Stimulated activated CD4-positive, alpha-beta T cell treated with anti-CD3 and anti-CD28 coated beads, Interleukin-4, amount 100 ng/mL, for 24 hours (primary cell): ENCODE measurements at places on chromosomes 2 and 18.

DNA sequence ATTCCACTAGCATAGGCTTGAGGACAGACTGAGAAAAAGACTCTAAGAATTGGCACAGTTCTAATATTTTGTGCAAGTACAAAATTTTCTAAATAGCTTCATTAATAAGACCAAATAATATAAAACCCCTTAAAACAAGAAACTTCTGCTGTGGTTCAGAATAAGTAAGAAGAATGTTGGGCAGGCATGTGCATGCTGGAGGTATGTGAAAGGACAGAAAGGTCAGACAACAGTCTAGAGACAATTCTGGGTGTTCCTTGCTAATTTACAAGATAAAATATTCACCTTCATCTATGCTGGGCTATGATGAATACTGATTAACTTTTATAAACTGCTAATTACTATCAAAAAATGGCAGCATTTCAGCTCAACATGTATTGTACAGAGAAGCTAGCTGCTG is 14.9 kb downstream of the CEBPZOS start:
- DNase-seq, result no peak

DNA sequence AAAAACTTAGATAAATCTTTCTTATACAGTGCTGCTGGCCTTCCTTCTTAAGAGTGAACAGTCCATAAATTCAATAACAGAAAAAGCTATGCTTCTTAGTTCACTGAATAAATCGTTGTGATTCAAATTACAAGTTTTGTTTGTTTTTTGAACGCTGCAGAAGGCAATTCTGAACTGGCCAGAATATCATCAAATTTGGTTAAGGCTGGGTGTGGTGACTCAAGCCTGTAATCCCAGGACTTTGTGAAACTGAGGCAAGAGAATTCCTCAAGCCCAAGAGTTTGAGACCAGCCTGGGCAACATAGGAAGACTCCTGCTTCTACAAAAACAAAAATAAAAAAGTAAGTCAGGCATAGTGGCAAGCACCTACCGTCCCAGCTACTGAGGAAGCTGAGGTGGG is 111.2 kb upstream of the SLC39A10 start:
- no peak for DNase-seq

- DNase-seq, result no peak
Measured at GRCh38 chr2:68827666-68828065, 43.5 kb downstream of the BMP10 start.

DNA sequence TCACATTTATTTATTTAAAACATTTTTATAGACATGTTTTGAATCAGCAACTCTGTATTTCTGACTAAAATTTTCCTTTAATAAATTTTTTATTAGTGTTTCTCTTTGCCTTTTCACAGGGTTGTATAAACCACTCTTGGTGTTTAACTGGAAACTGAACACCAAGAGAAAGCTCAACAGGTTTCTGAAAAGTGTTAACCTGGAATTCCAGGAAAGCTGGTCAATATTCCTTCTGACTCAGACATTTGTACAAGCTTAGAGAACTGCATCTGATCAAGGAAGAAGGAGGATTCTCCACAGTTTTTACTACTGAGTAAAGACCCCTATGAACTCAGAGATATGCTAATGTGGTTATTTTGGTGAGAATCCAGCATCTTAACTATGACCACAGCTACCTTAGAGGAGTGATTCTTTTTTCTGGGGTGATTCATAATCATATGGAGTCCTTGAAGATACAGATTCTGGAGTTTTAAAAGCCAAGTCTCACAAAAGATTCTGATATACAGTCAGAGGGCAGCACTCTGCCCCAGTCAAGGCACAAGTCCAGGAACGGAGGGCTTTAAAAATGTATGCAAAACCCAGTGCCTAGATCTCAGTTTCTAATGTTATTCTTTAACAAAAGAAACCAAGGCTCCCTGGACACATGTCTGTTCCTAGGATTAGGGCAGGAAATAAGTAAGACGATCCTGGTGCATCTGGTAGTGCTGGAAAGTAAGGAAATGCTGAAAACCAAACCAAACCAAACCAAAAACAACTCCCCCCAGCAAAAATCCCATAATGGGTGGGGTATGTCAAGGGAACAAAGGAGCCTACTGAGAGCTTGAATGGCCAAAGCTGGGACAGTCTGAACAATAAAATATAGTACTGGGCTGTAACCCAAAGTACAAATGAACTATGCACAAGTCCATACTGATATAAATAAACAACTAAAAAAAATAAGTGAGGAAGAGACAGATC is 85.1 kb upstream of the FZD5 start:
- DNase-seq, result no peak

- no peak for DNase-seq
Measured at GRCh38 chr2:110881908-110882307, 149.5 kb downstream of the ACOXL start.

DNA sequence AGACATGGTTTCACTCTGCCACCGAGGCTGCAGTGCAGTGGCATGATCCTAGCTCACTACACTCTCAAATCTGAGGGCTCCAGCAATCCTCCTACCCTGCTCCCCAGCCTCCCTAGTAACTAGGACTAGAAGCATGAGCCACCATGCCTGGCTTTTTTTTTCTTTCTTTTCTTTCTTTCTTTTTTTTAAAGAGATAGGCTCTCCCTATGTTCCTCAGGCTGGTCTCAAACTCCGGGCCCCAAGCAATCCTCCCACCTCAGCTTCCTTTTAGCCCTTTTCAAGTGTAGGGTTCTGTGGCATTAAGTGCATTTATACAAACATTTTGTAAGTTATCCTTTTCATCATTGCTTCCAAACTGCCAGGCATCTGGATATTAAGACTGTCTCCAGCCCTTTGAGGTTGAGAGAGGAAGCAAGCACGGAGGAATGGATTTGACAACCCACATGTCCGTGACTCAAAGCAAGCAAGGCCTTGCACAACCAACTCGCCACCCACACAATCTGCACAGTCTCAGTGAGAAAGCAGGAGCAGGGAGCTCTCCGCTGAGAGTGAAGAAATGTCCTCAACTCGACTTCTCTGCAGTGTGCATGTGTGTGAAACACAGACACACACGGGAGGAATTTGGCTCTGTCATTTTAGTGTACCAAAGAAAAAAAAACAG is 65.6 kb downstream of the ATP8B1 start:
- no peak for DNase-seq

- no peak for DNase-seq
Measured at GRCh38 chr2:174931724-174932123, 73.5 kb downstream of the CHN1 start.

DNA sequence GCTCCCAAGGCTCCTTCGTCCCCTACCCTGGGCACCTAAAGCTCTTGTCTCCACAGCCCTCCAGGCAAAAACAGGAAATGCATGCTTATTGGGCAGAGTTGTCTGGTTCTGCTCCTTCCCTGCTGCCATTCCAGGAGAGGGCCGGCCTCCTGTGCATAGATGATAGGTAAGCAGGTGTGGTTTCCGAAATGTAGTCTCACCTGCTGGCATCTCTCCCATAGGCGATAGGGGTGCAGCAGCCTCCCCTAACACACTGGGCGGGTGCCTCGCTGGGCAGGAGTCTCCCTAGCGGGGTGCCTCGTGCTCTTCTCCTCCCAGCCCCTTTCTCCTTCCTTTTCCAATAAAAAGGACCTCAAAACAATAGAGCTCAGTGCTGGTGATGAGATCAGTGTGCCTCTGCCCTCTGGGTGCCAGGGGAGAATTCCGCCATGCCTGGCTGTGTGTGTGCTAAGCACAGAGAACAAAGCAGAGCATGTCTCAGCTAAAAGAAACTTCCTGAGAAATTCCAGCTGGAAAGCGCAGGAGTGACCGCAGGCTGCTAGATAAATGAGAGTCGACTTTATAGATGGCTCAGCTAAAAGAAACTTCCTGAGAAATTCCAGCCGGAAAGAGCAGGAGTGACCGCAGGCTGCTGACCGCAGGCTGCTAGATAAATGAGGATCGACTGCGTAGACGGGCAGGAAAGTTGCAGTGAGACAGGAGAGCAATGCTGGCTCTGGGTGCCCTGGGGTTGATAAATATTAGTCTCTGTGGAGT is 11.3 kb upstream of the PXDN start:
- no peak for DNase-seq

DNA sequence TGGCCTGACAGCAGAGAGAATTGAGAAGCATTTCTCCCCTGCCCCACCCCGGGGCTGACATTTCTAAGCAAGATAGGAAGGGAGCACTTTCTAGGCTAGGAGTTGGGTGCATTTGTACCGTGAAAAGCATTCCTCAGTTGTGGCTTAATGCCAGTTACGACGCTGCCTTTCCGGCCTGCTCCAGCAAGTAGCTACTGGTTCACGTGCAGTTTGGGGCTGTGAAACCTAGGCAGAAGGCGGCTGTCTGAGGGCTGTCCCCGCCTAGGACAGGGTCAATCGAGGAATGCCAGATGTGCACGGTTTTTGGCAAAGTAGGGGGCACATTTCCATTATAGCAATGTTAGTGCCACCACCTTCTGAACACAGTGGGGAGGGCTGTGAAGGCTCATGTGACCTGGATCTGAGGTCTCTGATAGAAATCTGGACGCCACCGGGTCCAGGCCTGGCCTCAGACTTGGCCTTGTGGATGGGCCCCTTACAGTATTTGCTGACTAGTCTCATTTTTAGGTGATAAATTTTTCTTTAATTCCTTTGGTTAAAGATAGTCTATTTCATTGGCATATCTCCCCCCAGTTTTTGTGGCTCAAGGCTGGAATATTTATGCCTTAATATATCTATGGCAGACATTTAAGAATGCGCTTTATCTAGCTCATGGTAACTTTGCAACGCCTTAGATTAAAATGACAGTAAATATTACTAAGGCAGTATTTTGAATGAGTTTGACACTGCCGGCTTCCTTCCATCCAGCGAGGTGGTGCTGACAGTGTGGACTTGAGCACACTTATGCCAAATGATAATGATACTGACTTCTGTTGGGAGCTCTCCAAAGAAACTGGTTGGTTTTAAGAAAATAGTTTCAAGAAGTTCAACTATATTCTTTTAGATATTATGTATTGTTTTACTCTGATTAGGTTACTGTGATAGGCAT is 78.7 kb downstream of the LPIN1 start:
- DNase-seq, result no peak

- no peak for DNase-seq
Measured at GRCh38 chr2:109218087-109218791, 89.2 kb downstream of the SH3RF3 start.

DNA sequence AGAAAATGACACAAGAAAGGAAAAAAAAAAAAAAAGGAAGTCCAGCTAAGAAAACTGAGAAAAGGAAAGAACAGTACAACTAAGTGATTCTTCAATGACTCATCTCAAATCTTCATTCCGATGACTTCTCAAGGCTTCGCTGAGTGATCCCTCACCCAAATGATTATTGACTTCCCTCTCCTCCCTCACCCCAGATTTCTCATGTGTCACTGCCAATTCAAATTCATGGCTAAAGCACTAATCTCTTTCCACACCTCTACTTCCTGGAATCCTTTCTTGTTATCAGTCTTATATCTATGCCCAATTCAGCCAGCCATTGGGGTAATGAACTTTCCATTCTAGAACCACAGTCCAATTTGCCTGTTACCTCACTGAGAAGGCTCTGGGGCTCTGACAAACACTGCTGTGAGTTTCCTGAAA is 7.2 kb upstream of the ABCB11 start:
- no peak for DNase-seq

DNA sequence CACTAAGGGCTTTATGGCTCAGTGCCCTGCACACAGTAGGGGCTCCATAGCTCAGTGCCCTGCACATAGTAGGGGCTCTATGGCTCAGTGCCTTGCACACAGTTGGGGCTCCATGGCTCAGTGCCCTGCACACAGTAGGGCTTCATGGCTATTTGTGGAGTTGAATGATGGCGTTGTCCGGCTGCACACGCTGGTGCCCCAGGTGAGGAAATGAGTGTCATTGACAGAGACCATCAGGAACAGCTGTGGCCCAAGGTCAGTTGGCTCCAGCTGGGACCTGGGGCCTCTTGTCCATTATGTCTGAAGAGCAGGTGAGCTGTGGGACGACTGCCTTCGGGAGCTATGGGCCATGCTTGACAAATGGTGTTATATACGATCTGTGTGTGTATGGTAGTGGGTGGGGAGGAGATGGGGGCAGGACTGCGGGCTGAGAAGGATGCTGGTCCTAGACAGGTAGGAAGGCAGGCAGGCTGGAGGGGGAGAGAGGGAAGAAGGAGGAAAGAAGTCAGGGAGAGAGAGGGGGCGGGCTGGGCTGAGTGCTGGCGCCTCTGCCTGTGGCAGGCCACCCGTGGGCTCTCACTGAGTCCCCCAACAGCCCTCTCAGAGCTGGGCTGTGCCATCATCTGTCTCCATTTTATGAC is 130.6 kb downstream of the CLIP4 start:
- DNase-seq, result no peak

- DNase-seq, result no peak
Measured at GRCh38 chr18:3319894-3320454, 58.0 kb downstream of the MYL12B start.

DNA sequence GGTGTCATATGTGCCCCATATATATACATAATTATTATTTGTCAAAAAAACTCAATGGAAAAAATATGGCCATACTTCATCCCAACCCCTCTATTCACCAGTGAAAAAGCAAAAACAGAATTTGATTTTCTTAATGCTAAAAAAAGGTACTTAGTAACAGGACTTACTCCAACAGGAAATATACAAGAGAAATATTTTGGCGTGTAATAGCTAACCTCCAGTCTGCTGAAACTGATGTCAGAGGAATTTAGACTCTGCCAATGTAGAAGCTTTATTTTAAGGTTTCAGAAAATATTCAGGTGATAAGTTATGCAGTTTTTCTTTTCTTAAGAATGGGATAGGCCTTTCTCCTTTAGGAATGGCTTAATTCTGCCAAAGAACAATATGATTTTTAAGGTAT is 72.6 kb downstream of the TMEFF2 start:
- DNase-seq, result no peak

DNA sequence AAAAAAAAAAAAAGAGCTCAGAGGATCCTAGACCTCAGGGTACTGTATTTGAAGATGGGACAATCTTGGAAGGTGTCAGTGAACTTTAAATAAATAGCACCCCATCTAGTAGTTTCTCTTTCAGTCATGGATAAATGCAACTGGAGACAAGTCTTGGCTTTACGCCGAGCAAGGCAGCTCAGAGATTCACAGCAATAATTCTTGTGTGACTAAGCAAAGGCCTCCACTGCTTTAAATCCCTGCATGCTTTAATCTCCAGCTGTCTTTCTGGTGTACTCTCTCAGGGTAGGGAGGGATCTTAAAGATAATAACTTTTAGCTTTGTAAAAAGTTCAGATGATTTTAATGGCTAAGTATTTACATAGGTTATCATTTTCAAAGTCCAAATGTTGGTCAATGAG is 36.3 kb downstream of the NRXN1 start:
- no peak for DNase-seq

DNA sequence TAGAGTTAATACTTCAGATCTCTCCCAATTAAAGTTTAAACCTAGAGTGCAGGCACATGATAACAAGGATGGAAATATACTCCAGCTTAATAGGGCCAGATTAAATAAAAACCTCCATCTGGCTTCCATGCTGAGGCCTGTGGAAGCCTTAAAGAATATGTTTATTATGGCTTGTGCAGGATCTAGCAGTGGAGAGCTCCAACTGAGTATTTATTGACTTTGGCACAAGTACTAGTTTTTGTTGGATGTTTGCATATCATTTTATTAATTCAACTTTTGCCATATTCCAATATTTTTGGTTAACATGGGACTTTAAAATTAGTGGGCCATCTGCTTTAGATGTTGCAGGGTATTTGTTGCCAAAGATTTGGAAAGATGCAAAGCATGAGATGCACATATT is 860.4 kb upstream of the SOX11 start:
- DNase-seq, result no peak

- no peak for DNase-seq
Measured at GRCh38 chr2:143603035-143603655, 473.9 kb downstream of the ARHGAP15 start.
